ENCODE measurements at places on chromosomes 3 and 15.

GRCh38 chr3:62329971-62330370 lies 43.4 kb downstream of the FEZF2 start:
- no peak for DNase-seq

- DNase-seq = peak; percentile 34
Measured at GRCh38 chr3:154223519-154223918, 100.8 kb downstream of the DHX36 start.

DNA sequence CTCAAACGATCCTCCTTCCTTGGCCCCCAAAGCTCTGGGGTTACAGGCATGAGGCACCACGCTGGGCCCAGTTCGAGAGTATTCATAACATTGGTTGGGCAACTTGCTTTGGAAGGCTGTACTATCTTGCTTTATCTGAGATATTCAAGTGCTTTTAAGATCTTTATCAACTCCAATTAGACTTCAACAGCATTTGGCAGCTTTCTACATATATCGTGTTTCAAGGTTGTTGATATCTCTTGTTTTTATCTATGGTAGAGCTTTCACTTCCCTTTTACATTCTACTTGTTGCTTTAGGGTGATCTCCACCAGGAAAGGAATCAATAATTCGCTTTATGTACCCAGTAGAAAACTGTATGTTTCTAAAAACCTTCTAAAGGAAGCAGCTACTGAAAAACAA lies 395.3 kb downstream of the IL5RA start:
- no peak for DNase-seq

DNA sequence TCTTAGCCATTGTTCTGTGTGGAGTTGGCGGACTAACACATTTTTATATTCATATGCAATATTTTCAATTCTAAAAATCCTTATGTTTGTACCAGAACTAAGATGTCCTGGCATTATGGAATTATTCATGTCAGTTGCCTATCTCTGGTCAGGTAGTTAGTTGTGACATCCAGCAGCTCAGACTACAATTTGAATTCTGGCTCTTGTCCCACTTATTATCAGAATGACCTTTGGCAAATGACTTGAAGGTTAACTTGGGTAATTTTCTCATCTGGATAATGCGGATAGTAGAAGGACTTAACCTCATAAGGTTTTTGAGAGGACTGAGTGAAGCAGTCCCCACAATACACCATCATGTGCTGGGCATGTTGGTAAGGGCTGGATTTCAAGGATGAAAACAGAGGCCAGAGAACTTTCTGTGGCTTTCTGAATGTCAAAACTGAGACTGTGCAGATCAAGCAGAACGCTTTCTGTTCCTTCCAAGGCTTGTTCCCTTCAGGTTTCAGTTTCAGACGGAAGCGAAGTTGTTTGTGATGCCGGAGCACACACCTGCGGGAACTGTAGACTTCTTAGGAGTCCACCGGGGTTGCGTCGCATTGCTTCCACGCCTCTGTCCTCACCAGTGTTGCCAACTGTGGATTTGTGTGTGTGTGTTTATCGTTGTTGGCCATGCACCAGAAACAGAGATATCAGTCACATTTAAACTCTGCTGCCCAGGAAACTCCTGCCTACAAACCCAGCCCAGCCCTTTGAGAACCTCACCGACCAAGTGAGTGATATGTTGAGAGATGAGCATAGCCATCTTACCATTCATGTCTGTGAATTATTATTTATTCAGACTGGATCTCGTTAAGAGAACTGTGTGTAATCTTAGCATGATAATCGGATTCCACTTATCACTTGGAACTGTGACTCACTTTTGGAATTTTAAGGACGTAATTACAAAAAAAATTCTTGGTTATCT lies 76.0 kb downstream of the PTPRG start:
- DNase-seq = peak; percentile 65

GRCh38 chr3:179179979-179180759 lies 32.0 kb downstream of the PIK3CA start:
- peak; percentile 54 for DNase-seq

DNA sequence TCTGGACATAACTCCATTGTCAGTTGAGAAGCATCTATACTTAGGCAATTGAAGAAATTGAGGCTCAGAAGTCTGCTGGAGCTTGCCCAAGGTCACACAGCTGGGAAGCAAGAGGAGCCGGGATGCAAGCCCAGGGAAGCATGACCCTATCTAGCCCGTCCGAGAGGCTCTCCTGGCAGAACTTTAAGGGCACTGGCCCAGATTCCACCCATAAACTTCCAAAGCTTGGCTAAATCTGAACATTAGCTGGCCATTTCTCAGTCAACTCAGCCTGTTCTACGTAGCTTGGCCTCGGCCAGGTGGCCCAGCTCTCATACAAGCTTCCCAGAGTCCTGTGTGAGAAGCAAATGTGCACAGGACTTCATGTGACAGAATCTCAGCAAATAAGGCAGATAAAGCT lies 75.8 kb downstream of the LRIG1 start:
- no peak for DNase-seq

DNA sequence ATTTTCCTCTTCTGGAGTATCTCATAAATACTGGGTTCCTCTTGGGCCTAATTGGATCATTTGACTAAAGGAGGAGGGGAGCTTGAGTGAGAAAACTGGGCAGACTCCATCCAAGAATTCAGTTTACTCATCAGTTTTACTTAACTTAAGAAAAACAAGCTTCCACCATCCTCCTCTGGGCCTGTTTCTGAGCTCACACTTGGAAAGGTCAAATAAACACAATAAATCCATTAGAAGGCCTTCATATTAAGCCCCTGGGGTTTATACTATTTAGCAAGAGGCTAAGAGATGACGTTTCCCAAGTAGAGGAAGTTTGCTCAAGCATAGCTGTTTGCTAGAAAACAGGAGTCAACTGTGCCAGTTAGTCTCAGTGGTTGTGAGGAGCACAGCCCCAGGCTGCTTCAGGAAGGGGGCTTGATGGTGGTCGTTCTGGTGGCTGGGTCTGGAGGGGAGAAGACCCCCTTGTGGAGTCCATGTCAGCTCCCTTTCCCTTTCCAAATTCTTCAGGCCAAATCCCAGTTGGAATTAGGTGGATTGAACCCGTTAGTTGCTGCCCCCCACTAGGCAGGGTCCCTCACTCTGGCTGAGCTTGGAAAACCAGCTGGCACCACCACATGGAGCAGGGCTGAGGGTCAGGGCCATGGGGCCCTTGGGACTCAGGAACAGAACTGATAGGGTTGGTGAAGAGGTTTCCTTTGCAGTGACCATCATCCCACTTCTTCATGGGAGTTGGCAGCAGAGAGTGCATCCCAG lies 64.8 kb downstream of the SPSB4 start:
- DNase-seq = no peak

GRCh38 chr3:187183903-187184302 lies 13.4 kb upstream of the RTP1 start:
- no peak for DNase-seq

GRCh38 chr15:44024155-44024554 lies 170.9 kb downstream of the FRMD5 start:
- no peak for DNase-seq

GRCh38 chr3:71063773-71064290 lies 519.7 kb downstream of the FOXP1 start:
- peak; percentile 54 for DNase-seq

GRCh38 chr3:17850448-17850847 lies 108.0 kb upstream of the TBC1D5 start:
- peak; percentile 37 for DNase-seq

- DNase-seq = no peak
Measured at GRCh38 chr15:40332113-40332781, 8.5 kb downstream of the CCDC9B start.

DNA sequence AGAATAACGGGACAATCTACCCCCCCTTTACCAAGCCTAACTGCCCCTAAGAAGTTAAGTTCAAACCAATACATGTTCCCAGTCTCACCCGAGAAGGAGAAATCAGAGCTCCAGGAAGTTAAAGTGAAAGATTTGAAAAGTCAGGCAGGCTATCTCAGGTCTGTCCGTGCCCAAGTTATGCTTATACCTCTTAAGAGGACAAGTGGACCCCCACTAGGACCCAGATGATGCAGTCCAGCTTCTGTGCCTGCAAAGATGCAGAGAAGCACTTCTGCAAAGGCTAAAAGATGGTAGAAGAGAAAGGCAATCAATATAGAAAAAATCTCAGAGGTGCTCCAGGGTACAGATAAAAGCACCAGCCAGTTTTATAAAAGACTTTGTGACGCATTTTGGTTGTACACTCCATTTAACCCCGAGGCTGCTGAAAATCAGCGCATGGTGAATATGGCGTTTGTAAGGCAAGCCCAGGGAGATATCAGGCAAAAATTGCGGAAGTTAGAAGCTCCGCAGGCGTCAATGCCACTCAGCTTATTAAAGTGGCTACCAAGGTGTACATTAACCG lies 9.8 kb upstream of the SLC9C1 start:
- peak; percentile 33 for DNase-seq

DNA sequence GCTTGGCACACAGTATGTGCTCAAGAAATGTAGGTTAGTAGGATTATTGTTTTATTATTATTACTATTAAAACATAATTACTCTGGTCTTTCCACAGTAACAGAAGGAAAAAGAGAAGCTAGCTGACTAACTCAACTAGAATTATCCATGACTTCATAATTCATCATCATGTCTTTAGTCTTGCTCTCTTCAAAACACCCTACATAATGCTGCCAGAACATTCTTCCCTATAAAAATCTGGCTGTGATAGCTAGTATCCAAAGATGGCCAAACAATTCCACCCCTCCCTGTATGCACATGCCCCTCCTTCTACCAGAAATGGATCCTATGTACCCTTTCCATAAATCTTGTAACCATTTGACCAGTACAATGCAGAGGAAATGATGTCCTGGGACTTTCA lies 48.8 kb upstream of the SRGAP3 start:
- DNase-seq = peak; percentile 47

DNA sequence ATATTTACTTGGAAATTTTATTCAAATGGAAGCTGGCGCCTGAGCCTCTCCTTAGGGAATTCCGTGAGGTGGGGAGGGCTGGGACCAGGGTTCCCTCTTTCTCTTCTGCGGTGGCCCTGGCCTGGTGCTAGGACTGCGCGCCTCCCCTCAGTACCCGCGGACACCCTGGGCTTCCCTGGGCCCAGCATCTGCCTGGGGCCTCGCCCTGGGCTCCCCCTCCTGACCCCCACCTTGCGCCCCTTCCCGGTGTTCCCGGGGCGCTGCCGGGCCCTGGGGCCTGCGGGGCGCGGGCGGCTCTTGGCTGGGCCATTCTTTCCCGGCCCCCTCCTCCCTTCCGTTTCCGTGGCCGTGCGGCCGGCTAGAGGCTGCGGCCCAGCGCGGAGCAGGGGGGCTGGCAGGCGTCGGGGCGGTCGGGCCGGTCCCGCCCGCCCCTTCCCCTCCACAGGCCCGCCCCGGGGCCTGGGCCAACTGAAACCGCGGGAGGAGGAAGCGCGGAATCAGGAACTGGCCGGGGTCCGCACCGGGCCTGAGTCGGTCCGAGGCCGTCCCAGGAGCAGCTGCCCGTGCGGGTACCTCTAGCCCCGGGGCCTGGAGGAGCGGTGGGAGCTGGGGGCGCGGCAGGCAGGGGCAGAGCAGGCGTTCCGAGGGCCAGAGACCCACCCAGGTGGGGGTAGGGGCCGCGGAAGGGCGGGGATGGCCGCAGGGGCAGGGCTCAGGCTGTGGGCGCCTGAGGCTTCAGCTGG lies at the start of gene FES:
FES (plus strand) TSS at position 529 of the 743 bp plus-strand sequence. CDS start 542 bp downstream, outside the sequence.
- DNase-seq = peak; percentile 63

- DNase-seq = no peak
Measured at GRCh38 chr3:108610651-108611050, 21.1 kb downstream of the DZIP3 start.

DNA sequence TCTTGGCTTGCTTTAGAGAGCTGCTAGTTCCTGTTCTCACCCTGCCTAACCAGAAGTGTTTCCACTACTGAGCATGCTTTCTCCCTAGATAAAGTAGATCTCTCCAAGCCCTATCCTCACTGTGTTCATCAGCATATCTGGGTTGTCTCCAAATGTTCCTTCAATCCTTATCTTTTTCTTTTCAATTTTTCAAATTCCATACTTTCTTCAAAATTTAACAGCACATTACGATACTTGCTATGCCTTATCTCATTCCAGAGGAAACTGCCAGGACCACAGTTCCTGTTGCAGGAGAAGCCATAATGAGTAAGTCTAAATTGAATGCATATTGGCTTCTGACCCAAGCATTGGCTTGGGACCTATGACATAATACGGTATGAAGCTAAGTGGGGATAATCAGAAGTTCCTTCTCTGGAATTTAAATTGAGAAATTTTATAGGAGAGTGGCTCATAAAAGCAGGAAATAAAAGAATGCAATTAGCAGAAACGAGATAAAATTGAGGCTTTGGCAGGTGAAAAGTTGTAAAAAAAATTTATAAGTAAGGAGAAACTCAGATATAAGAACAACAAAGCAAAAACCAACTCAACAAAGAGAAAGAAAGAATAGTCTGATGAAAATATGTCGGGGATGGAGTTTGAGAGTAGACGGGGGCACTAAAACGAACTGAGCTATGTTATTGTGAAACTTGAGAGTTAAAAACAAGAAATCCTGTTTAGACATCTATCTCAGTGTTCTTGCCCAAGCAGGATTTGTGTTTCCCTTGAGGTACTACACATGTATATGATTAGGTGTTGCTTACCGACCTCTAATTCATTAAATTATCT lies 631.7 kb upstream of the CCDC54 start:
- peak; percentile 66 for DNase-seq

GRCh38 chr3:27880969-27881892 lies 159.1 kb upstream of the EOMES start:
- no peak for DNase-seq

GRCh38 chr15:69535101-69535638 lies 82.6 kb downstream of the RPLP1 start:
- peak; percentile 89 for DNase-seq

GRCh38 chr3:133532951-133533350 lies 40.5 kb upstream of the CDV3 start:
- DNase-seq = peak; percentile 65

DNA sequence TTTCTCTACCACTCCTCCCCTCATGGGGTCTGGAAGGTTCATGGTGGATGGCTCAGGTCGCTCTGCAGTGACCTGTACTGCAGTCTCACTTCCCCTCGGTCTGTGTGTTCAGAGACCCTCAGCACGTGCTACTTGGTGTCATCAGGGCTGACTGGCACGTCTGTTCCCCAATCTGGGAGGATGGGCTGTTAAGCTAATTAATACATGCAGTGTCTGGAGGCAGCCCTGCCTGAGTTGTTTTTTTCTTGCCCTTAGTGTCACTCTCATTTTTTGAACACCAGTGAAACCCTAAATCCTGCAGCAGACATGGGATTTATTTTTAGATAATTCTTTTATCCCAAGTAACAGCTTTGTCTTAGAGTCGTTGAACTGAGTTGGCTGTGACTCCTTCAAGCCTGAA lies 64.6 kb downstream of the ARNT2 start:
- no peak for DNase-seq

- no peak for DNase-seq
Measured at GRCh38 chr3:188242436-188243123, 88.6 kb downstream of the LPP start.

DNA sequence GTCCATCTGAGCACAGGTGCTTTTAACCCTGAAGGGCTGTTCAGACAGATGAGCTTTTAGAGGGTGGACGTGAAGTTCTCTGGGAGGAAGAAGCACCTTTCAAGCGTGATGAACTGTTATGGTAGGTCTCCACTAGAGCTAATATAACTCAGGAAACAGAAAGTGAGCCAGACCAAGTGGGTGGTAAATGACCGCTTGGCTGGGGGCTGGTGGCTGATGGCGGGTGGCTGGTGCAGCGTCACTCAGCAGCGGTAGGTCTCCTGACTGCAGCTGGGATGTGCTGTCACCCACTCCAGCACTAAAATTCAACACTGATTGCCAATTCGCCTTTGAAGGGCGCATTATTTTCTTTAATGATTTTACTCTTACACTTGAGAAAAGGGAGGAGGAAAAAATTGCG lies 31.2 kb upstream of the LACTB start:
- DNase-seq = no peak

- DNase-seq = no peak
Measured at GRCh38 chr15:92161039-92161670, 232.5 kb upstream of the ST8SIA2 start.
